ENCODE measurements at places on chromosomes 3 and 15. TPM values are rescaled to one million over a fixed set of nuclear protein-coding genes. Genes with fewer than 3 reads are reported as not detected.

PAK6 gene
- total RNA-seq: 0.07 TPM

LRRK1 gene
- total RNA-seq: 0.07 TPM

STAB1 gene
- total RNA-seq: 0.28 TPM

TEX9 gene
- 6.9 TPM for total RNA-seq

PIK3R4 gene
- 29.7 TPM for total RNA-seq

TM4SF4 gene
- total RNA-seq: 0.95 TPM

CISH gene
- 0.91 TPM for total RNA-seq

CP gene
- 42.6 TPM for total RNA-seq

ECE2 gene
- not detected for total RNA-seq

All from HepG2 (cell line).